ENCODE measurements at places on chromosomes 11 and 22.

DNA sequence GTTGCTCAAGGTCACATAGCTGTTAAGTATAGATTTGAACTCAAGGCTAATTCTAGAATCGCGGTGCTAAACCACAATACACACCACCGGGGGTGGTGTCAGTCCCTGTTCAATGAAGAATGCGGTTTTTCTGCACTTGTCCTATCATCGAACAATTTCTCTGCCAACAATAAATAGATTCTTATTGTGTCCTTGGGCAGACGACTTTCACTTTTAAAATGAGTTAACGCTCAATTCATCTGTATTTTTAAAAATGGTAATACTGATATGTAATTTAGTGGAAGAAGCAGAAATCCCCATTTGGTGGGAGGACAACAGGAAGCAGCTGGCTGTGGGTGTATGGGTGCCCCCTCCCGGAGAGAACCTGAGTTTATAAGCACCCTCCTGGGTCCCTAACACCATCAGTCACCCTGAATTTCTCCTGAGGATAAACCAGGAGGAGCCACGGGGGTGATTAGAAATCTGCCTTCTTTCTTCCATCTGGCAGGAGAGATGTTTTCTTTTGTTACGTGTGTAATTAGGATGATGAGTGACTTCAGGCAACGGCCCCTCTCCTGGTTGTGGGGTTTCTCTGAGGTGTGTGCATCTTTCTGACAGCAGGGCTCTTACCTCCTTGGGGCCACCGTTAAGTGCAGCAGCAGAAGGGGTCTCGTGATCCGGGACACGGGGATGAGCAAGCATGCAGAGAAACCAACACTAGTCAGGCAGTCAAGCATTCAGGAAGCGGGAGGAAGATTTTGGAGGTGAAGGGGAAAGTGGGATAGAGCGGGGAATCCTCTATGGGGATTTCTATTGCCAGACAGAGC is 87.7 kb downstream of the GRAMD1B start:
- H3K27ac ChIP-seq = no peak overlapping the region
- H3K36me3 ChIP-seq = no peaks in the 10 kb centered on the region
- no peaks in the 10 kb centered on the region for H3K4me1 ChIP-seq
- DNase-seq = no peak
- no peak overlapping the region for H3K4me3 ChIP-seq

DNA sequence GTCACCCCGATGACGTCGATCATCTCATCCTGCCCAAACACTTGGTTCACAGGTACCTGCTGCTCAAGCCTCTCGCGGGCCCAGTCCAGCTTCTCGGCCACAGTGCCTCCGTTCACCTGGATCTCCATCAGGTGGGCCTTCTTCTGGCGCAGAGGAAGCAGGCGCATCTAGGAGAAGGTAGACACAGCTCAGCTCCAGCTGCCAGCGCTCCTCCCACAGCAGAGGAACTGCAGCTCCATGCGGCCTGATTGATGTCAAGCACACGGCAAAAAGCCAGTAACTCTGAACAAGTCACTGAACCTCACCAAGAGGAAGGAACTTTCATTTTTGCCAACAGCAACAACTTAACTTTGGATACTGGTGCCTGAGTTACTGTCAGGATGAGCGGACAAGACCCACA is 4.0 kb downstream of the RPL3 start:
- H3K27ac ChIP-seq = no peak overlapping the region
- H3K36me3 ChIP-seq = peaks cover 61% of the 10 kb centered on the region
- no peak for DNase-seq
- H3K4me1 ChIP-seq = peaks cover 50% of the 10 kb centered on the region
- no peaks in the 10 kb centered on the region for H3K27me3 ChIP-seq

GRCh38 chr11:20310137-20310536 is 53.4 kb upstream of the HTATIP2 start:
- no peak overlapping the region for H3K4me3 ChIP-seq
- H3K27ac ChIP-seq = no peak overlapping the region
- peaks cover 6% of the 10 kb centered on the region for H3K27me3 ChIP-seq
- no peaks in the 10 kb centered on the region for H3K4me1 ChIP-seq

DNA sequence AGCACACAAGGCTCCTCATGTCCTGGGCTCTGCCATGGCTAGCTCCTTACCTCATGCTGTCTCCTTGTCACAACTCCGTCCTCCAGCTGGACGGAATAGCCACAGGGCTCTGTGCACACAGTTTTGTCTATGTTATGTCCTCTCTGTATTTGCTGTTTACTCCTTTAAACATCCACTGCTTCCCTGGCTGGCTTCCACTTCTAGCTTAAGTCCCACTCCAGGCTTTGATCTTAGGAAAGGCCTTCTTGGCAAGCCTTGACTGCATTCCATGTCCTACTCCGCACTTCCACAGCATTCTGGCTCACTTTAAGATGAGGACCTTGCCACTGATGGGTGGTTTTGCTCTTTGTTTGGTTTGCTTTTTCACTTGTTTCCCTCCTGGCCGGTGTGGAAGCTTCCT is 22.9 kb upstream of the ROBO3 start:
- no peaks in the 10 kb centered on the region for H3K36me3 ChIP-seq
- DNase-seq = no peak
- no peak overlapping the region for H3K27ac ChIP-seq
- H3K27me3 ChIP-seq = peaks cover 94% of the 10 kb centered on the region
- peaks cover 22% of the 10 kb centered on the region for H3K4me1 ChIP-seq
- no peak overlapping the region for H3K4me3 ChIP-seq

GRCh38 chr11:76164081-76164480 is 42.2 kb downstream of the WNT11 start:
- no peak overlapping the region for H3K4me3 ChIP-seq
- H3K27me3 ChIP-seq = no peaks in the 10 kb centered on the region
- no peak for DNase-seq
- H3K27ac ChIP-seq = no peak overlapping the region
- H3K36me3 ChIP-seq = no peaks in the 10 kb centered on the region

DNA sequence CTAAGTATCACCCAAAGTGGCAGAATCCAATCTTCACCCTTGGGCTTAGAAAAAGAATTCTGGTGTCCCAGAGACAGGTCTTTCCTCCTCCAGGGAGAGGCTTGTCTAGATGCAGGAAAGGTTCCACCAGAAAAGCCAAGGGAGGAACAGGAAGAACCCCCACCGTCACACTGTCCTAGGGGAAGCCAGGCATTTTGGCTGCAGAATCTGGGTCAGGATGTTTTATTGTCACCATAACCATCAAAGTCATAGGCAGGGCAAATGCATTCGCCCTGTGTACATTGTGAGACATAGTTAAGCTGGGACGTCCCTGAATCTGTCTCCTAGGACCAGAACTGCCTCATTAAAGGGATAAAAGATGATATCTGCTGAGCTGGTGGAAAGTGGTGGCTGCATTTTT is 590.5 kb downstream of the OPCML start:
- H3K4me1 ChIP-seq = peaks cover 15% of the 10 kb centered on the region
- H3K27me3 ChIP-seq = peaks cover 42% of the 10 kb centered on the region
- H3K4me3 ChIP-seq = no peak overlapping the region

GRCh38 chr11:61688365-61689163 is 8.4 kb downstream of the DAGLA start:
- peak overlapping the region; percentile 25 for H3K4me3 ChIP-seq
- no peaks in the 10 kb centered on the region for H3K36me3 ChIP-seq
- H3K4me1 ChIP-seq = peaks cover 35% of the 10 kb centered on the region
- H3K27ac ChIP-seq = peak overlapping the region; percentile 75
- DNase-seq = peak; percentile 86

DNA sequence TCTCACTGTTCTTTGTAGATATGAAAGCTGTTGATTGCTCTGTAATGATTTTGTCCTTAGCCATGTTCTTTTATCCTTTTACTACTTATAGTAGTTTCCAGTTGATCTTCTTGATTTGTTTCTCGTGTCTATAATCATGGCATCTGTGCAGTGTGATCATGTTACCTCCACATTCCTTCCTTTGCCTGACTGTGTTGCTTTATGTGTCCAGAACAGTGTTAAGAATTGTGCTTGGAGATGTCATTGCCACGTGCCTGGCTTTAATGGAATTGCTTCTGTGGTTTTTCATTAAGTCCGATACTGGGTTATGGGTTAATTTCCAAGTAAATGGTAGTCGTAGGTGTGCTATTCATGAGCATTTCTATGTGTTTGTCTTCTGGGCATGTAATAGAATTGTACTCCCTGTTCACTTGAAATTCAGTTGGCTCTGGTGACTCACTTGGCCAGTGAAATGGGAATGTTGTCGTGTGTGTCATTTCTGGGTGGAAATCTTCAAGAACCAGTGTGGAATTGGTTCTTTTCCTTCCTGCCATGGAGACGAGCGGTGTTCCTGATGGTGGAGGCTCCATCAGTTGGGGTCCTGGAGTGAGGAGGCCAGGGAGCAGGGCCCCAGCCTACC is 6.8 kb downstream of the GTSE1 start:
- no peaks in the 10 kb centered on the region for H3K36me3 ChIP-seq
- H3K4me3 ChIP-seq = no peak overlapping the region
- no peaks in the 10 kb centered on the region for H3K4me1 ChIP-seq
- H3K27ac ChIP-seq = no peak overlapping the region

- H3K27ac ChIP-seq = peak overlapping the region; percentile 70
- DNase-seq = peak; percentile 82
- H3K36me3 ChIP-seq = peaks cover 39% of the 10 kb centered on the region
- H3K4me1 ChIP-seq = peaks cover 57% of the 10 kb centered on the region
Measured at GRCh38 chr22:23282089-23282501, 101.8 kb downstream of the BCR start.

DNA sequence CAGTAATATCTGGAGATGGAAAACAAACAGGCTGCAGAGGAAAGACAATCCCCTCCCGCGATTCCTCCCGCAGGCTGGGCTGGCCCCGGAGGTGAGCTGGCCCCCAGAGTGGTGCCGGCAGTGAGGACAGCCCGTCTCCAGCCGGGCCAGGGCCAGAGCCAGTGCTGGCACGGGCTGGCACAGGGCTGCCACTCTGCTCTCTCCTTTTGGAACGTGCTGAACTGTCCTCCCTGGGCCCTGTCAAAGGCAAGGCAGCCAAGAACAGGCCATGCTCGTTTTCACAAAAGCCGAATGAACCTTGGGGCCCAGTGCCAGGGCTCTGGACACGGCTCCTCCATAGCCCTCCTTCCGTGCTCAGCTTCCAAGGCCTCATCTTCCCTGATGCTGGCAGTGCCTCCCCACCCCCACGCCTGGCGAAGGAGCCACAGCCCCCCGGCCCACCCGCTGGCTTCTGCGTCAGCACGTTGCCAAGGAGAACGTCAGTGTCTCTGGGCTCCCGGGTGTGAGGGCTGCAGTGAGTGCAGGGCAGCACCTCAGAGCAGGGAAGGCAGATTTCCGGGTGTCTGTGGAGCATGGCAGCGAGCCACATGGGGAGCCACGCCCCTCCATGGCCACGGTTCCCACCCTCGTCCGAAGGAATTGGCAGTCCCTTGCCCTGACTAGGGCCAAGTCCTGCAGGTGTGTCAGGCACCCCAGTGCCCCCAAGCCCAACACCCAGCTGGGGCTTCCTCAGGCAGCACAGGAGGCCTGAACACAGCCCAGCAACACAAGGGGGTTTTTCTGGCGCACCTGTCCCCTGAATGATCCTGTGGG is 28.6 kb downstream of the GNAZ start:
- no peaks in the 10 kb centered on the region for H3K36me3 ChIP-seq
- H3K27ac ChIP-seq = no peak overlapping the region
- H3K27me3 ChIP-seq = no peaks in the 10 kb centered on the region
- no peak for DNase-seq
- H3K4me3 ChIP-seq = no peak overlapping the region

- H3K4me1 ChIP-seq = peaks cover 9% of the 10 kb centered on the region
- H3K27ac ChIP-seq = no peak overlapping the region
- DNase-seq = peak; percentile 44
- no peak overlapping the region for H3K4me3 ChIP-seq
Measured at GRCh38 chr22:48171271-48171691, 1408.8 kb downstream of the TBC1D22A start.

GRCh38 chr11:73242251-73243092 is 24.4 kb downstream of the P2RY2 start:
- H3K36me3 ChIP-seq = no peaks in the 10 kb centered on the region
- H3K4me3 ChIP-seq = peak overlapping the region; percentile 18
- H3K27ac ChIP-seq = no peak overlapping the region
- H3K27me3 ChIP-seq = no peaks in the 10 kb centered on the region
- peaks cover 22% of the 10 kb centered on the region for H3K4me1 ChIP-seq

DNA sequence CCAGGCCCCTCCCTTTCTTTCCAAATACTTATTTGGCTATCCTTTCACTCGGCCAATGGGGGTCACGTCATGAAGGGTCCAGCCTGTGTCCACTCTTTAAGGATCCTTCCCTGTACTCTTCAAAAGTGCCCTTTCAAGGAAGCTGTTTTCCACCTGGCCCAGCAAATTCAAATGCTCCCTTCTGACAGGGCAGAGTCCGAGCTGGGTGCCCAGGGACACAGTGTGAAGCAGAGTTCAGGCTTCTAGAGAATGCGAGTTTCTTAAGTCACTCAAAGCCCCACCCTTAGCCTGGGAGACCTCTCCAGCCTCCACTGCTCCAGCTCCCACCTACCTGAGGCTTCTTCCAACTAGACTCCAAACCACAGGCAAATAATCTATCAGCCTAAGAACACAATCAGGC is 5.5 kb upstream of the APOA1 start:
- H3K4me3 ChIP-seq = no peak overlapping the region
- no peak overlapping the region for H3K27ac ChIP-seq
- no peaks in the 10 kb centered on the region for H3K27me3 ChIP-seq
- H3K36me3 ChIP-seq = peaks cover 41% of the 10 kb centered on the region

- H3K27ac ChIP-seq = no peak overlapping the region
- no peaks in the 10 kb centered on the region for H3K27me3 ChIP-seq
- DNase-seq = no peak
- H3K36me3 ChIP-seq = no peaks in the 10 kb centered on the region
- no peak overlapping the region for H3K4me3 ChIP-seq
Measured at GRCh38 chr11:61091373-61092279, 10.7 kb upstream of the CD5 start.

DNA sequence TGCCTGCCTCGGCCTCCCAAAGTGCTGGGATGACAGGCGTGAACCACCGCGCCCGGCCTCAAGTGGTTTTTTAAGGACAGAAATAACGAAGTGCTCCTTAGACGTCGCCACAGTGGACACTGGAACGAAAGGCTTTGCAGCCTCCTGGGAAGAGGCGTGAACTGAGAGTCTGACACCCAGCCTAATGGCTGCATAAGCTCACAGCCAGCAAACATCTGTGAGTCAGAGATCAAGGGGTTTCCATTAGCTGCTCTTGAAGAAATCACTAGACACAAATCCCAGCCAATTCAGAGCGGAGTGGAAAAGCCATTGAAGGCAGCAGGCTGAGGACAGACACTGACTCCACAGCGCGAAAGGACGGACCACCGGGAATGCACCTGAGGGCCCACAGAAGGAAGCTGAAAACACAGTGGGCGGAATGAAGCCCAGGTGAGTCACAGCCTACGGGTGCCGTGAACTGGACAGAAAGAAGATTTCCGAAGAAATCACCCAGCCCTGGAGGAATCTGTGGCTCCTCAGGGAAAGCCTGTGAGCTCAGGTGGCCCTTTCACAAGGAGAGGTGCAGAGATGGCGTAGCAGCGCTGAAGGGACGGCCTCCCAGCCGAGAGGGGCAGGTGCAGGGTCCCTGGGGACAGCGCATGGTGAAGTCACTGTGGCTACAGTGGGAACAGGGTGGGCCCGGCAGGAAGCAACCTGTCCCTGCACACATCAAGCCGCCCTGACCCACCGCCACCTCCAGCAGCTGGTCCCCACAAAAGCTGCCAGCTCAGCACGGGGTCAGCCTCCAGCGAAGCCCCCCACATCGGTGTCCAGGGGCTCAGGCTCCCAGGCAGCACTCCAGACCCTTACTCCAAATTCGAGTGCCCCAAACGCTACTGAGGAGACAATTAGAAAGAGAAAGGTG is 11.6 kb downstream of the LMNTD2 start:
- DNase-seq = no peak
- H3K4me1 ChIP-seq = peaks cover under 1% of the 10 kb centered on the region
- no peaks in the 10 kb centered on the region for H3K36me3 ChIP-seq
- peaks cover 20% of the 10 kb centered on the region for H3K27me3 ChIP-seq
- no peak overlapping the region for H3K27ac ChIP-seq

All from suprapubic skin (tissue), 4 donors.